Breast epithelium (tissue), 4 donors: ENCODE measurements at places on chromosomes 13 and 19. TPM values are rescaled to one million over a fixed set of nuclear protein-coding genes. Genes with fewer than 3 reads are reported as not detected.

DNA sequence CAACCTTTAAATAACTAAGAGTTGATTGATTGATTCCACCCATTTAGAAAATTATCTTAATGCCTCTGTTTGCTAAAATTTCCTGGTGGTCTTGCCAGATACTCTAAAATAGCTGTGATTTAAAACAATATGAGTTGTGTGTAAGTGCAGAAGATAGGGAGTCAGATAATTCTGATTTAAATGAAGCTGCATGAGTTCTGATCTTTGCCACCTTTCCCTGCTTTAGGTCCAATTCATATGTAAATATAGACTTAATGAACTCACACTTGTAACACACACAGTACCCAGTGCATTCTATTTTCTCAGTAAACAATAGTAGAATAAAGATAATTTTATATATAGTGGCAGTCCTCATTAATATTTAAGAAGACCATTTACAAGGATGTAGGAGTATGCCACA, 981.8 kb downstream of the SLITRK1 start:
- DNase-seq = no peak

GRCh38 chr13:99916366-99917103, 55.0 kb downstream of the ZIC5 start:
- no peak for DNase-seq

- no peak for DNase-seq
These were observed 28.4 kb downstream of the UBAC2 start for GRCh38 chr13:99228737-99229691.

Gene RFX1
- total RNA-seq = 3.7 TPM

Gene PNMA8A
- 0.80 TPM for total RNA-seq

Gene TNNI3
- 2.6 TPM for total RNA-seq

DNA sequence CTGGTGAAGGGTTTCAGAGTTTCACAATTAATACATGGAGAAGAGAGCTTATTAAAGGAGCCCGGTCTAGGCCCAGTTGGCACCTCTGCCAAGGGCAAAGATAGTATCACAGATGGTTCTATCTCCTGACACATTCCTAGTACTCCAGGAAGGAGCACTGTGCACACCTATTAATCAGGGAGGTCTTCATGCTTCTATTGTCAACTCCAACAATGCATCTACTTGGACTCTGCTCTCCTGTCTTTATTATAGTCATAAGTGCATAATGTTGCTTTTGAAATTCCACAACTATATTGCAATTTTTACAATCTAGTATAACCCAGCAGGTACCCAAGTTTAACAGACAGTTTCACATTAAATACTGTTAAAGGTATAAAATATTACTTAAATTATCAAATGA, 174.5 kb upstream of the TSC22D1 start:
- no peak for DNase-seq

- no peak for DNase-seq
These were observed 15.2 kb upstream of the MTIF3 start for GRCh38 chr13:27465611-27466010.

Gene SLITRK6
- total RNA-seq = under 0.01 TPM
